ENCODE measurements at places on chromosomes 3 and 15.

- peak; percentile 21 for DNase-seq
Observed at GRCh38 chr3:10983219-10983916, 9.2 kb upstream of the SLC6A1 start.

DNA sequence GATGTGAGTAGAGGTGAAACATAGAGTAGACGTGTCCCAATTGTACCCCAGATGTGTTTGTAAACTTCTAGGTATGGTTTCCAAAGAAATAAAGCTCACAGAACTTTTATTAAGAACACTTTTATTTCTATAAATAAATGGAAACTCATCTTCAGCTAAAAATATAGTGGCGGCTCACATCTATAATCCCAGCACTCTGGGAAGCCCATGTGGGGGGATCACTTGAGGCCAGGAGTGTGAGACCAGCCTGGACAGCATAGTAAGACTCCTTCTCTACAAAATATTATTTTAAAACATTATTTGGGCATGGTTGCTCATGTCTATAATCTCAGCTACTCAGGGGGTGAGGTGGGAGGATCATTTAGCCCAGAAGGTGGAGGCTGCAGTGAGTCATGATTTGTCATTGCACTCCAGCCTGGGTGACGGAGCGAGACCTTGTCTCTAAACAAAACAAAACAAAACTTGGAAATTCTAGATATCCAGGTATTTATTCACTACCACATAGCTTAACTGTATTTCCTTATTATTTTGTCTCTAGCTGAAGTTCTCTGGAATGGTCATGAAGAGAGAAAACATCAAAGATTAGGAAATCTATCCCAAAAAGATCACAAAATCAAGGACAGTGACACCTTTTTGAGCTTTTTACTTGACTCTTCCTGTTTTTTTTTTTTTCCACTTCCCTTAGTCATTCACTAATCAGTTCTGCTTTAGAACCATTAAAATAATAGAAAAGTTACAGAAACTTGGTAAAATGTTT lies 258.1 kb downstream of the TIGIT start:
- DNase-seq = no peak

GRCh38 chr15:32825219-32825618 lies 107.4 kb downstream of the GREM1 start:
- no peak for DNase-seq

- no peak for DNase-seq
Observed at GRCh38 chr3:452221-452620, 255.7 kb downstream of the CHL1 start.

DNA sequence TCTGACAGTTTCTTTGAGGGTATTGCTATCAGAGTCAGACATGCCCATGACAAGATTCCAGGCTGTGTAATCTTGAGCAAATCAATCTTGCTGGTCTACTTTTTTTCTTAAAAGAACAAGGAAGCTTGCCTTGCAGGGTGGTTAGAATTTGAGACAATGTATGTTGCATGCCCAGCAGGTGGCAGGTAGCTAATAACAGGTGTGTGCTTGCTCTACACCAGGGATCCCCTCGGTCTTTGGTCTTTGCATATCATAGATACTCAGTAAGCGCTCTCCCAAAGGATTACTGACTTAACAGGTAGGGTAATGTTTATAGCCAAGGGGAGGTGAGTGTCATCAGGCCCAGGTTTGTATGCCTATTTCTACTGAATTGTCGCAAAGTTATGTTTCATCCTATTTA lies 37.3 kb downstream of the CACNA1D start:
- no peak for DNase-seq

DNA sequence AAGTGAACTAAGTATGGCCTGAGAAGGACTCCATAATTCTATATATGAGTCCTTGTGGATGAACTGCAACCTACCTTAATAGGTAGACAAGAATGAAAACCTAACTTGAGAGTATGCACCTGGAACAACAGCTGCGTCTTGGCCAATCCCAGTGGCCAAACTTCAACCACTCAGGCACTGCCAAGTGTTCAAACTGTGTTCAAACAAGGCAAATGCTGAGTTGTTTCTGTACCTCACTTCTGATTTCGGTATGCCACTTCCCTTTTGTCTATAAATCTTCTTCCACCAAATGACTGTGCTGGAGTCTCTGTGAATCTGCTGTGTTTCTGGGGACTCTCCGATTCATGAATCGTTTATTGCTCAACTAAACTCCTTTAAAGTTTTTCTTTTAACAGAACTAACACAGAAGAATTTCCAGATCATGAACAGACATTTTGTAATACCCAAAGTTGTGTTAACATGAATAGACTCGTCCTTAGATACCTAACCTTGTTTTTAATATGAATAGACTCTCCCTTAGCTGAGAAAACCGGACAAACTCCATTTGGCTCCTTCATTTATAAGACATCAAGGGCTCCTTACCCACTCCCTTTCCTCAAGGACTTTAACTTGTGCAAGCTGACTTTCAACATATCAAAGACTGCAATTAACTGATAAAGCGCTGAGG lies 4.1 kb downstream of the ZNF717 start:
- DNase-seq = no peak

GRCh38 chr3:36201546-36201945 lies 178.8 kb upstream of the STAC start:
- DNase-seq = no peak

GRCh38 chr3:5465183-5465582 lies 277.7 kb downstream of the EDEM1 start:
- DNase-seq = no peak

- DNase-seq = no peak
Observed at GRCh38 chr3:189001559-189001958, 170.2 kb upstream of the TPRG1 start.

GRCh38 chr15:48671103-48672022 lies 25.9 kb upstream of the FBN1 start:
- DNase-seq = no peak

DNA sequence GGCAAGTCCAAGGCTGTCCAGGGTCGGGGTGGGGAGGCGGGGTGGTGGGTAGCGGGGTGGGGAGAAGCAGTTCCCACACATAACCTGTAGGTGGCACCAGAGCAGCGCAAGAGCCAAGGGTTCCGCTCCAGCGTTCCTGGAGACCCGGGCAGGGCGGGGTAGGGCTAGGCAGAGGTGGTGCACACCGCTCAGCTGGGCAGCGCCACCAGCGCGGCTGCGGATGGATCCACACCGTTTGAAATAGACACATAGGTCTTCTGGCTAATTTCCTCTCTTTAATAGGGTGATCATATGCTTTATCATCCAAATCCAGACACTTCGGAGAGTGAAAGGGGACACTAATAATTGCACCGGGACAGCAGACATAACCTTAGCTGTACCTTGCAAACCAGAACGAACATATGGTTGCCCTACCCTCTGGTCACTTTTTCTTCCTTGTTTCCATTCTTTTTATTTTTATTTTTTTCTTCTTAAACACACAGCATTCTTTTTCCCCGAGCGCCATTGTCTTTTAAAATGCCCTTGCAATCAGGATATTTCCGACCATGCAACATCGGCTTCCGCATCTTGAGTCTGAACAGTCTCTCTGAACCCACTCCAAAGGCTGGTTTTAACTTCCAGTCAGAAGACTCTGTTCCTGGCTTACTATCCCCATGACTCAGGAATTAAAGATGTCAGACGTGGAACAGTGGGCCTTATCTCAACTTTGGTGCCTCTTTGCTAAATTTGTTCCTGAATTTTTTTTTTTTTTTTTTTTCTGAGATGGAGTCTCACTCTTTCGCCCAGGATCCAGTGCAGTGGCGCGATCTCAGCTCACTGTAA lies 12.5 kb upstream of the ZSCAN2 start:
- peak; percentile 75 for DNase-seq

- no peak for DNase-seq
Observed at GRCh38 chr15:69577397-69577796, 124.8 kb downstream of the RPLP1 start.

DNA sequence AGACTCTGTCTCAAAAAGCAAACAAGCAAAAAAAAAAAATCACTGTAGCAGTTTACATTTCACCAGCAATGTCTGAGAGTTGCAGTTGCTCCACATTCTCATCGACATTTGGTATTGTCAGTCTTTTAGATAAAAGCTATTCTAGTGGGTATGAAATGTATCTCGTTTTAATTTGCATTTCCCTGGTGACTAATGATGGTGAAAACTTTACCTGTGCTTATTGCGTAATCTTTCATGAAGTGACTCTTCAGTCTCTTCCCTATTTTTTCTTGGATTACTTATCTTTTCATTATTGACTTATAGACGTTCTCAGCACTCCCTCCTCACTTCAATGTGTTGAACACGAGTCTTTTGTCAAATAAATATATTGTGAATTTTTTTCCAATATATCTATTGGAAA lies 37.2 kb upstream of the CLSTN2 start:
- no peak for DNase-seq

GRCh38 chr3:150653110-150653561 lies 50.0 kb downstream of the SELENOT start:
- DNase-seq = no peak

- no peak for DNase-seq
Observed at GRCh38 chr3:32200992-32201758, 37.3 kb upstream of the CMTM8 start.
